PC-9 (cell line): ENCODE measurements at places on chromosomes 5 and 9.

DNA sequence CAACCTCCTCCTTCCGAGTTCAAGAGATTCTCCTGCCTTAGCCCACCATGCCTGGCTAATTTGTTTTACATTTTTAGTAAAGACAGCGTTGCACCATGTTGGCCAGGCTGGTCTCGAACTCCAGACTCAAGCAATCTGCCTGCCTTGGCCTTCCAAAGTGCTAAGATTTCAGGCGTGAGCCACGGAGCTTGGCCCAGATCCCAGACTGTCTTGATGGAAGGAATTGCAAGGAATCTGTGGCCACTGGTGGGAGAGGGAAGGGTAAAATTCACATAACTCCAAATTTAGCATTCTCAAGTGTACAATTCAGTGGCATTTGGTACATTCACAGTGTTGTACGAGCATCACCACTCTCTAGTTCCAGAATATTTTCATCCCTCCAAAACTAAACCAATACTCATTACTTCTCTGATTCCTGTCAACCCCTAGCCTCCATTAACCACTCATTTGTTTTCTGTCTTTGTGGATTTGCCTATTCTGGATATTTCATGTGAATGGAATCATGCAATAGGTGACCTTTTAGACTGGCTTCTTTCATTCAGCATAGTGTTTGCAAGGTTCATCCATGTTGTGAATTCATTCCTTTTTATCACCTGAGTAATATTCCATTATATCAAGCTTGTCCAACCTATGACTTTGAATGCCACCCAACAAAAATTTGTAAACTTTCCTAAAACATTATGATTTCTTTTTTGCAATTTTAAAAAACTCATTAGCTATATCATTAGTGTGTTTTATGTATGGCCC, 8.9 kb upstream of the MYO10 start:
- no peaks in the 10 kb centered on the region for H3K27me3 ChIP-seq
- no peaks in the 10 kb centered on the region for H3K36me3 ChIP-seq
- H3K4me3 ChIP-seq = no peak overlapping the region
- DNase-seq = no peak

DNA sequence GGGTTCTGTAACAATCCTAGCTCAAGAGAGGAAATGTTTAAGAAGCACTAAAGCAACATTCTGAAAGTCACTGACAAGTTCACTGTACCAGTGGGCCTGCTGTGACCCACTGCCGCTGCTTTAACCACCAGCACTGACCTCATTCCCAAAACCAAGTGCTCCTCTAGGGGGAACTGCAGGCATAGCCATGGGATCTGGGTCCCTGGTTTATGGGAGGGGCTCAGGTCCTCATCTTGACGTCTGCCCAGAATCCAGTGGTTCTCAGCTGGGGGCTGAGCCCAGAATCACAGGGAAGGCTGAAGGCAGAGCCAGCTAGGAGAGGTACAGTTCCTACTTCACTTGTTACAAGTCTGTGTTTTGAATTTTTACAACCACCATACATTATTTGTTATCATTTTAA, 36.1 kb upstream of the SLC2A8 start:
- H3K4me3 ChIP-seq = no peak overlapping the region
- no peaks in the 10 kb centered on the region for H3K27me3 ChIP-seq
- no peak for DNase-seq

GRCh38 chr9:27441741-27442070, 82.4 kb upstream of the IFNK start:
- no peaks in the 10 kb centered on the region for H3K36me3 ChIP-seq
- no peaks in the 10 kb centered on the region for H3K4me1 ChIP-seq
- DNase-seq = no peak
- no peak overlapping the region for H3K4me3 ChIP-seq
- no peak overlapping the region for H3K27ac ChIP-seq
- H3K27me3 ChIP-seq = no peaks in the 10 kb centered on the region

DNA sequence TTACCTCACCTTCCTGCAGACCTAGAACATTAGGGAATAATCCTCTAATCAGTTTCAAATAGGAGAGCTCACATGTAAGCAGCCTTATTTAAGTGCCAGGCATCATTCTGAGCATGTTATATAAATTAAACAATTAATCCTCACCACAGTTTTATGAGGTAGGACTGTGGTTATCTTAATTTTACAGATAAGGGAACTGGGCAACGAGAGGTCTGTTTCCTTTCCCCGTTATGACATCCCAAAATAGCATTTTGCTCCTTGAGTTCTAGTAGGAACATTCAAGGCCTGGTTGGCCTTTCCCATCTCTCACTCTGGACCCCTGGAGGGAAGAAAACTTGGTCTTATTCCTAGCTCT, 19.1 kb upstream of the IFNB1 start:
- no peaks in the 10 kb centered on the region for H3K36me3 ChIP-seq
- no peaks in the 10 kb centered on the region for H3K27me3 ChIP-seq
- H3K4me1 ChIP-seq = peaks cover 30% of the 10 kb centered on the region
- no peak for DNase-seq
- peak overlapping the region; percentile 43; the same call in 1 of the 2 replicates for H3K4me3 ChIP-seq

DNA sequence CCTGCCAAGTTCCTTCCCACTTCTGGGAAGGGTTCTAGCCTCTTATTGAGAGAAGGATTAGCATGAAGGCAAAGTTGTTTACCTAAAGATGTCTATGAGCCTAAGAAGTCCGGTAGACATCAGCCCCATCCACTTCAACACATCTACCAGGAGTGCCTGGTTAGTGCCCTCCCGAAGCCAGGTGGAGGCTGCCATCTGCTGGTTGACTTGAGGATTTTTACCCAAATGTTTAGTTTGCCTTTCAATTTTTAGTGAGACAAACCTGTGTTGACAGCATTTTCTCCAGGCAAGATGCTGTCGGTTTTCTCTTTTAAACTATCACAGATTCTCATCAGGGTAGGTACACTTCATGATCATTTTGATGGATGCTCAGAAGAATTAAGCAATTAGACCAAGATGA, 83.6 kb upstream of the TNFSF8 start:
- no peaks in the 10 kb centered on the region for H3K4me1 ChIP-seq
- peak; percentile 45 for DNase-seq
- no peaks in the 10 kb centered on the region for H3K36me3 ChIP-seq
- H3K27ac ChIP-seq = no peak overlapping the region

DNA sequence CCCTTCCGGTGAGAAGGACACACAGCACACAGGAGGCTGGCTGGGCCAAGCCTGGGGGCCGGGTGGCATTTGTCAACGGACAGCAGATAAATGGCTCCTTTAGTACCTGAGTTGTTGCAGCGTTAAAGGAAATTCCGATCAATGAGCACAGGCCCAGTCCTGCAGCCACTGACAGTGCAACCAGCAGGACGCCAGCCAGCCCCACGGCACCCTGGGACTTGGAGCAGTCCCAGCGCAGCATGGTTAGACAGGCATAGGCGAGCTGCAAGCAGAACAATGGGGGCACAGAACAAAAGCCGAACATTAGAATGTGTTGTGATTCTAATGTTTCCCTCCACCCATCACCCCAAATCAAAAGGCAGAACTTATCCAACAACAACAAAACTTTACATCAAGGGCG, 39.3 kb downstream of the PTCH1 start:
- no peaks in the 10 kb centered on the region for H3K4me1 ChIP-seq
- H3K36me3 ChIP-seq = 0 out of 2 replicates have a peak, but pooled peaks cover 5% of the 10 kb centered on the region
- no peak for DNase-seq
- H3K27ac ChIP-seq = no peak overlapping the region
- H3K4me3 ChIP-seq = no peak overlapping the region
- no peaks in the 10 kb centered on the region for H3K27me3 ChIP-seq

GRCh38 chr5:54531546-54531945, 14.0 kb downstream of the SNX18 start:
- peaks cover 6% of the 10 kb centered on the region; the same call in 1 of the 2 replicates for H3K36me3 ChIP-seq
- no peak overlapping the region for H3K27ac ChIP-seq
- no peak for DNase-seq
- H3K27me3 ChIP-seq = no peaks in the 10 kb centered on the region
- H3K4me1 ChIP-seq = peaks cover 20% of the 10 kb centered on the region

DNA sequence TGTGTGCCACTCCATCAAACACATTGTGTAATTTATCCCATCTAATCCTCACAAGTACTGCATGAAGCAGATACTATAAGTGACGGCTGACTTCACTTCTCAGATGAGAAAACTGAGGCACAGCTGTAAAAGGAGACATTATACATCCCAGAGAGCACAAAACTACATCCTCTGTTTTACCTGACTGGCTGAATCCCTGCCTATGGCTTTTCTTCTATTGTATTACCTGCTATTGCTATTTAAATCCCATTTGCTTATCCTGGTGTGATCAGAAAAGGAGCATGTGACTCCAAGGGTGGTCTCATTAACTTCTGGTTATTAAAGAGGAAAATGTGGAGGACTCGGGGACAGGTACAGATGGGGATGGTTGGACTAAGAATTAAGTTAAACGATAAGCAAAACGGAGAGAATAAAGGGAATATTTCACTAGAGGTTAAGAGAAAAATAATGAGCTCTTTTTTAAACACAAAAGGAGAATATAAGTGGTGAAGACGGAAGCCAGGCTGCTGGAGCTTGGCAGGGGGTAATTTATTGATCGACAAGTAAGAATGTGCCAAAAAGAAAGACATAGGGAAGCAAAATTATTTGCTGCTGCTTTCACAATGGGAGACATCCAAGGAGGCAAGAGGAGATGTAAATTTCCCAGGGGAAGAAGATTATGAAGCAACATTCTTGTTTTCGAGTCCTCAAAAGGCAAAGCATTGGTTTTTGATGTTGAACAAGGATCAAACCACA, 155.7 kb upstream of the GPR151 start:
- H3K27me3 ChIP-seq = peaks cover 32% of the 10 kb centered on the region
- H3K4me3 ChIP-seq = no peak overlapping the region
- no peaks in the 10 kb centered on the region for H3K36me3 ChIP-seq
- no peaks in the 10 kb centered on the region for H3K4me1 ChIP-seq

DNA sequence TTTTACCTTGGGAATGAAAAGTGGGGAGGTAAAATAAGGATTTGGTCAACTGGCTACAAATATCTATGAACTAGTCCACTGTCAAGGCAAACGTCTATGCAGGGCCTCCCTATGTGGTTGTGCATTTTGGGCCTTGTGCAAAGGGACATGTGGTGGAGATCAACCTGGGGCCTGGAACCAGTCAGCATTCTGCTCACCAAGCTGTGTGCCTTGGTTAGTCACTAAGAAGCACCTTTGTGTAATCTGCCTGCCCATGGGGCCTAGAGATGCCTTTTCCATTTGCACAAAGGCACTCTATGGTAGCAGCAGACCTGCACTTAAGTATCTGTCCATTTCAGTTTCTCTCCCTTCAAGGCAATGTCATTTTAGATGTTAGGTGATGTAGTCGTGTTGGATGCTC, 184.0 kb downstream of the GNAQ start:
- no peaks in the 10 kb centered on the region for H3K36me3 ChIP-seq
- H3K4me1 ChIP-seq = peaks cover 14% of the 10 kb centered on the region
- H3K4me3 ChIP-seq = no peak overlapping the region
- DNase-seq = no peak
- H3K27ac ChIP-seq = no peak overlapping the region

DNA sequence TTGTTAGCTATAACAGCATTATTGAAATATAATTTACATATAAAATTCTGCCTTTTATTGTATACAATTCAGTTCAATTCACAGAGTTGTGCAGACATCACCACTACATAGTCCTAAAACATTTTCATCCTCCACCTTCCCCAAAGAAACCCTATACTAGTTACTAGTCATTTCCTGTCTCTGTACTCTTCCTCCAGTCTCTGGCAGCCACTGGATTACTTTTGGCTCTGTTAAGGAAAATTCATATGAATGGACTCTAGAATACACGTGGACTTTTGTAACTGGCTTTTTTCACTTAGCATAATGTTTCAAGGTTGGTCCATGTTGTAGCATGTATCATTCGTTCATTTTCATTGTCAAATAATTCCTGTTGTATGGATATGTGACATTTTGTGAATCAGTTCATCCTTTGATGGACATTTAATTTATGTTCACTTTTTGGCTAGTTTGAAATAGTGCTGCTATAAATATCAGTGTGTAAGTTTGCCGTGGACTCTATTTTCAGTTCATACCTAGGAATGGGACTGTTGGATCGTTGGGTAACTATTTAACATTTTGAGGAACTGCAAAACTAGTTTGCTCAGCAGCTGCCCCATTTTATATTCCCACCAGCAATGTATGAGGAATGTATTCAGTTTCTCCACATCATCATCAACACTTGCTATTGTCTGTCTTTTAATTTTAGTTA, 9.7 kb downstream of the ICE1 start:
- no peak overlapping the region for H3K4me3 ChIP-seq
- H3K36me3 ChIP-seq = peaks cover 10% of the 10 kb centered on the region; the same call in 1 of the 2 replicates
- H3K27ac ChIP-seq = no peak overlapping the region
- no peaks in the 10 kb centered on the region for H3K4me1 ChIP-seq
